Hepatocyte (in vitro differentiated cells): ENCODE measurements at places on chromosomes 6 and 20. TPM values are rescaled to one million over a fixed set of nuclear protein-coding genes. Genes with fewer than 3 reads are reported as not detected.

GRCh38 chr6:79005024-79005423, 73.0 kb downstream of the PHIP start:
- no peak for DNase-seq

DNA sequence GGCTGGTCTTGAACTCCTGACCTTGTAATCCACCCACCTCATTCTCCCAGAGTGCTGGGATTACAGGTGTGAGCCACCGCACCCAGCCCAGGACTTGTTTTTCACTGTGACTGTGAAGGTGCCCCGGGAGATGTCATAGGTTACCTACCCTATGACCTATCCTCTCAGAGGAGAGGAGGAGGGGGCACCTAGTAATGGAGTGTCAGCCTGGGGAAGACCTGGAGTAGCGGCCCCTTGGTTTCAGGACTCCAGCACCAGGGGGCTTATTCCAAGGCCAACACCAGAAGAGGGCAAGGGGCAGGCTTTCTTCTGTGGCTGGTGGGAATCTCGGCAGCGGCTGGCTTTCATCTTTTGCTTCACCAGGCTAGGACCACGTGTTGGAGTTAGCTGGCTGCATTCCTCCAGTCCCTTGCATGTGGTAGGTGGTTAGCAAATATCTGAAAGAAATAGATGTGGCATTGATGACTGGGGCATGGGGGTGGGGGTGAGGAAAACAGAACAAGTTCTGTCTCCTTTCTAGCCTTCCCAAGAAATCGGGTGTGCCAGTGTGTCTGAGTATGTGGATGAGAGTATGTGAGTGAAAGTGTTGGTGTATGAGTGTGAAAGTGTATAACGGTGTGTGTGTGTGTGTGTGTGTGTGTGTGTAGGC, 7.9 kb upstream of the ITPR3 start:
- DNase-seq, result no peak

DNA sequence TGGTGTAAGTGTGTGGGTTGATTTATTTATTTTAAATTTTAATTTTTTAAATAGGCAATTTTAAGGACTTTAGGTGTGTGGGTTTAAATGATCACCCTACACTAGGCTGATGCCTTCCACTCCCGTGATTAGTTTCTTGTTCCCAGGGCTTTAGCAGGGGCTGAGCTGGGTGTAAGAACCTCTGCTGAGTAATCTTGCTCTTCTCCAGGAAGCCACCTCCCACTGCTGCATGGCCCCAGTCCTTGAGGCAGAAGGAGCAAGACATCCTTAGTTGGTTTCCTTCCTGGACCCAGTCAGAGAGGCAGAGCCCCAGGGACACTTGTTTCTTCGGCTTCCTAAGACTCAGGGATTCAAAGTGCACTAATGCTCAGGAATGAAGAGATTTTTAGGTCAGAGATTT, 19.8 kb upstream of the CDC5L start:
- no peak for DNase-seq

DNA sequence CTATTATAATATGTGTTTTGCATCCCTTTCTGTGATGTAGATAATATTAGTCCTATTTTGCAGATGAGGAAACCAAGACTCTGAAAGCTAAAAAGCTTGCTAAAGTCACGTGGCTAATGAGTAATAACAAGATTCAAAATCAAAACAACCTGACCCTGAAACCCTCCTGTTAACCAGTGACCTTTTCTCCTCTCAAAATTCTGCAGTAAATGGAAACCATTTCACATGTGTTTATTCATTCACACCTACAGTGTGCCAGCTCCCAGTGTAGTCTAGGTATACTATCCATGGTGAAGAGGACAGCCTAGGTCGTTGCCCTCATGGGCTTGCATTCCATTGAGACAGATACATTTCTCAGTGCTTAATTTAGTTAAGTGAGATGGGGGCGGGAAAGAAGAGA, 30.6 kb upstream of the PHACTR2 start:
- no peak for DNase-seq

GRCh38 chr6:52360601-52361413, 1.1 kb upstream of the PAQR8 start:
- DNase-seq, result peak; percentile 56

- DNase-seq, result no peak
Measured at GRCh38 chr6:128415387-128415786, 105.0 kb downstream of the PTPRK start.

DNA sequence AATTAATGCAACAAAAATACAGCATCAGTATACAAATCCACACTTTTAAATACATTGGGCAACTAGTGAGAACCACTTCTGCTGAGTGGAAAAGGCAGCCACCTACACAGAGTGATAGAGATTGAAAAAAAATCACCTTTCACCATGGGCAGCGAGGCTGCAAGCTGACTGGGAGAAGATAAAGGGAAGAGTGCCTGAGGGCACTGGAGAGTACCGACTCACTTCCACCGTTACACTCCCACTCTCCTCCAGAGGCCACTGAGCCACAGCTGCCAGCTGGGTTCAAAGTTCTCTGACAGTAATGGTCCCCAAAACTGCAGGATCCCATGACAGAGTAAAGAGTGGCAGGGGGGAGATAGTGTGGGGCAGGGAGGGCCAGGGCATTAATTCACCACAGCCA, 24.1 kb downstream of the PXT1 start:
- DNase-seq, result no peak

The KCNS1 gene
- total RNA-seq, result 0.24 and 0.43 TPM in 2 replicates

The RNF8 gene
- total RNA-seq, result 25.1 and 30.6 TPM in 2 replicates

The DEFB114 gene
- not detected in 2 replicates for total RNA-seq

The TRIM31 gene
- total RNA-seq, result 6.3 and 7.7 TPM in 2 replicates

The C6orf52 gene
- 1.2 and 13.1 TPM in 2 replicates for total RNA-seq

The KHDC1L gene
- not detected in 2 replicates for total RNA-seq
